ENCODE measurements at places on chromosomes 4 and X.

DNA sequence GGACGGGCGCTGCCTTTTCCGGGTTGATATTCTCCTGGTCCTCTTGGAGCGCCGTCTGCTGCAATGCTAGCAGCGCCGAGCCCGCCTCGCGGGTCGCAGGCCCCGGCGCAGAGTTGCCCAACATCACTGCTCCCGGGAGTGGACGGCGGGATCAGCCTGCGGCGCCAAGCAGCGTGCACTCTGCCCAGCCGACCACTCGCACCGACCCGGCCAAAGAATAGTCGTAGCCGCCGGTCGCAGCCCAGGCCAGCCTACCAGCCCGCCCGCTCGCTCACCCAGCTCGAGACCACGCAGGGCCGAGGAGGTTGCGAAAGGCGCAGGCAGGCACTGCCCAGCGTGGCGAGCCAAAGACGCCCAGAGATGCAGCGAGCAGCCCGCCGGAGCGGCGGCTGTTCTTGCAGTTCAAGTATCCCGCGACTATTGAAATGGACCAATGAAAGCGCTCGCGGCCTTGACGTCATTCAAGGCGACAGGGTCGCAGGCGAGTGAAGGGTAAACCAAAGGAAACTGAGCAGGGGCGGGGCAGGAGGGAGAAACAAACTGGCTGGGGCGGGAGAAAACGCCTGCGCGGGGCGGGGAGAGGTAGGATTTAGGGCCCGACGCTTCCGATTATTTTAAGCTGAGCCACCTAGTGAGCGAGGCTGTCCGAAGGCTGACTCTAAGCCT, at the start of gene CCNA2:
Gene CCNA2 (minus strand): TSS at position 379 of the 666 bp plus-strand sequence. CDS start 255 bp downstream, at position 124.
- peak; percentile 91 for DNase-seq

DNA sequence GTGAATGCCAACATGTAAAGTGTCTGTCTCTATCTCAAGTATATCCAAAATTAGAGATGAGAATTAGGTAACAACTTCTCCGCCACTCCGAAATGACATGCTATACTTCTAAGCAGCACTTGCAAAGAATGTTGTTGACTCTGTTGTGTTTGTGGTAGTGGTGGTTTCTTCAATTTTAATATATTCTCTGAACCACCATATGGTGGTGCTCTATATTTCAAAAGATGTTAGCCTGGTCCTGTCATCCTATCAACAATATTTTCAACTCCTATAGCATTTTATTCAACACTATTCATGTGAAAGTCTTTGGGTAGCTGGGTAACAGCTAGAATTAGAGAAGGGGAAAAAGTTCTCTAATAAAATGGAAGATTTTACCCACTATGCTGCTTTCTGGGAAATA, 1622.8 kb upstream of the IGFBP7 start:
- no peak for DNase-seq

DNA sequence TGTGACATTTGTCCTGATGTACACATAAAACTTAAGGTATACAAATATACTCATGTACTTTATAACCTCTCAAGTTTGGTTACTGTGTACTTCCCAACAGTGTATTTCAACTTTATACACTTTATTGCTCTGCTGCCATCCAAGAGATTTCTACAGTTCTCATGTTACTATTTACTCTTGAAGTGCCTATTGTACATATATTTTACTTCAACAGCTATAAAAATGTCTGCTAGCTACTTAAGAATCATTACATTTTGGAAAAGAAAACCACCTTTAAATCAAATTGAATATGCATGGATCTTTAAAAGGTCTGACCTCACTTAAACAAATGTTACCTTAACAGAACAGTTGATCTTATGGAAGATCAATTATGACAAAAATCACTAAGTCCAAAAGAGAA, 1056.4 kb downstream of the ADGRL3 start:
- DNase-seq = no peak

GRCh38 chr4:82038936-82039335, 334.9 kb downstream of the HNRNPD start:
- DNase-seq = no peak

GRCh38 chrX:145865082-145865481, 47.5 kb downstream of the SLITRK2 start:
- no peak for DNase-seq

GRCh38 chrX:110432091-110432905, 73.7 kb downstream of the RTL9 start:
- no peak for DNase-seq

GRCh38 chr4:26032142-26032541, 118.1 kb downstream of the SMIM20 start:
- no peak for DNase-seq

- DNase-seq = peak; percentile 77
Measured at GRCh38 chrX:45774961-45775360, 574.3 kb upstream of the DIPK2B start.

DNA sequence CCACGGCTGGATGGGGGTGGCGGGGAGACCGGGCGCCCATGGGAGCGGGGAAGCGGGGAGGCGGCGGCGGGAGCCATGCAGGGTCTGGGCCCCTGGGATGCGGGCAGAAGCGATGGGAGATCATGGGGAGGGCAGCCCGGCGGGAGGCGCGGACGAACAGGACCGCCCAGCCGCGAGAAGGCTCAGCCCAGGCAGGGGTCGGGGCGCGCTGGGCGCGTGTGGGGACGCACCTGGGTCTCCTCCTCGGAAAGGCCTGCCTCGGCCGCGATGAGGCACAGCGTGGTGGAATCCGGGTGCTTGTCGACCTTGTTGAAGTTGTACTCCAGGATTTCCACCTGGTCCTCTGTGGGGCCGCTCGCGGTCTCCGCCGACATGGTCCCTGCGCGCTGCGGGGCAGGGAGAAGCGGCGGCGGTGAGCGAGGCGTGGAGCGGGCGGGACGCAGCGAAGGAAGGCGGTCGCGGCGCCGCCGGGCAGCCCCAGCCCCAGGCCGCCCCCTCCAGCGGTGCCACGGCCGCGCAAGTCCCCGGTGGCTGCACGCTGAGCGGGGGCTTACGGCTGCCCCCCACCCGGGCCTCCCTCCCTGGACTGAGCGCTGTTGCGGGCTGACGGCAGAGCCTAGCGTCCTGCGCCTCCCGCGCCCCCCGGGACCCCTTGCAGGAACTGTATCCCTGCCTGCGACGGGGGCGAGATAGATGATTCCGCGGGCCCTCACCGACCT, 25.3 kb downstream of the HOPX start:
- peak; percentile 8 for DNase-seq

DNA sequence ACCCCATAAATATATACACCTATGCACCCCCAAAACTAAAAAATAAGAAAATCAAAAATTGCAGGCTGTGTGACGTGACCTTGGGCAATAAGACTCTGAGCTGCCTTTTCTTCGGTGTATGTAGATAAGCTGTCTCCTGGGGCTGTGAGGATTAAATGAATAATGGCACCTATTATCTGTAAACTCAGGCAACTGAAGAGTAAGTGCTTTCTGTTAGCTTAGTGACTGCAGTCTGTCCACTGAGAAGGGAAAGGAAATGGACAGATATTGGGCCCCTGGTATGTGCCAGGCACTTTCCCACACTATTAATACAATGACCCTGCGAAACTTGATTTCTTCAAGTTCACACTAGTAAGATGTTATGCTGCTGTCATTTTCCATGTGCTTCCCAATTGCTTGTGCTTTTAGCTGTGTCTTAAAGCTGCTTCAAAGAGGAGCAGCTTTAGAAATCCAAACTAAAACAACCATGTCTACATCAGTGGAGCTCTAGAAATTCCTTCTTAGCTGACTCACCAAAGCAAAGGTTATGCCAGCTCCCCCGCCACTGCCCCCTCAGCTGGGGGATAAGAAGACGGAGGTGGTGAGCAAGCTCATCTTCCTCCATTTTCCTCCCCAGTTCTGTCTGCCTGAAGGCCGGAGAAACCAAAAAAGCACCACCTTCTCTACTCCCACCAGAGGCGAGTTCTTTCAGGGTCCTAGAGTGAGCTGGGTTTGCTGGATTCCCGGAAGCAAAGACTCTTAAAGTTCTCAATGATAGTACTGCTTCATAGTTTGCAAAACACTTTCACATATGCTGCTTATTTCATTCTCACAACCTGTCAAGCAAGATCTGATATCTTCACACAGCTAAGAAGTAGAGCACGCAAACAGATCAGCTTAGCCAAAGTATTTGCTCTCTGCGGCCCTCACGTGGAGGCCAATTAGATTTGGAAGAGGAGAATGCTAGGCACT, 8.8 kb upstream of the DGAT2L6 start:
- DNase-seq = no peak

DNA sequence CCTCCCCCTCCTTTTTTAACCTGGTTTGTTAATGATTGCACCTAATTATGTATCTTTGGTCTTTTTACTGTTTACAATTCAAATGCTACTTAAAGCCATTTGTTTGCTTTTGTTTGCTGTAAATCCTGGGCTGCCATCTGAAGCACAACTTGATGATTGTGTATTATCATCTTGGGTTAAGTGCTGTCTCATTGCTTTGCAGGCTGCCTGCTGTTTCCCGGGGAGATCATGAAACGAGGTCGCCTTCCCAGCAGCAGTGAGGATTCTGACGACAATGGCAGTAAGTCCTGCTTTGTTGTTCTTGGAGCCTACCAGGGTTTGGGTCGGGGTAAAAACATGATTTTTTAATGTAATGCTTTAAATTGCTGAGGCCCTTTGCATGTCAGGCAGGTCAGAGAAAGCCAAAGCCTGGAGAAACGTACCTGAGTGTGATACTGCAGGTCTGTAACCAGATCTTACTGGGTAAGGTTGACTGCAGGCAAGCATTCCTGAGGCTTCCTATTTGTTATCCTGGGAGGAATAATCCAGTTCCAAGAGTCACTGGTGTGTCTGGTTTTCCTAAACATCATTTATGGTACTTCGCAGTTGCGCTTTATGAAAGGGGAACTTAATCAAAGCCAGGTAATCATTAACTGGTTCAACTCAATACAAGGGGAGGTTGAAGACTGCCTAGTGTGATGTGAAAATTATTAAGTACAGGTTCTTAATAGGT, 22.2 kb downstream of the JADE1 start:
- DNase-seq = no peak

DNA sequence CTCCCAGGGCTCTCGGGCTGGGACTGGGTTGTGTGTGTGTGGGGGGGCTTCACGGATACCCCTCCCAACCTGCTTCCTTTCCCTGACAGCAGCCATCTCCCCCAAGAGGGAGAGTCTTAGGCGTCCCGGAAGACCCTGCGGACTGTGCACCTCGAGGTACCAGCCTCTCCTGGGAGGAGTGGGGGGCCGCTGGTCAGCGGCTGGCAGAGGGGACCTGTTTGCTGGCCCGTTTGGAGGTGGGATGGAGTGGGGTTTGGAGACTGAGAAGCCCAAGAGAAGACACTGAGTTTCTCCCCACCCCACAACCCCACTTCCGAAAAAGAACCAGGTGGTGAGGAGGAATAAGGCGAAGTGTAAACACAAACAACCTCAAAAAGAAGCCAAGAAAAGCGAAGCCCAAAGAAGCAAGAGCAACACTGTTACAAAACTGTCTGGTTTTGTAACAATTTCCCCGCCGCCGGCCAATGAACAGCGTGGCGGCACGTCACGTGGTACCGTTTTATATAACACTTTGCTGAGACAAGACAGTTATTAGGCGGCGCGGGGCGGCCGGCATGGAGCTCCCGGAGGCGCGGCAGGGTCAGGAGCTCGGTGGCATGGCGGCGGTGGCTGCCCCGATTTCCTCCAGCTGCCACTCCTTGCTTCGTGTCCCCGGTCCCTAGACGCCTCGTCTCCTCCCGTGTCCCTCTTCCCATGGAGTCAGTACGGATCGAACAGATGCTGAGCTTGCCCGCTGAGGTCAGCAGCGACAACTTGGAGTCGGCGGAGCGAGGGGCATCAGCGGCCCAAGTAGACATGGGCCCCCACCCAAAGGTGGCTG, at the start of gene LONRF3:
Gene LONRF3 (plus strand): TSS at position 531 of the 820 bp plus-strand sequence. CDS start 163 bp downstream, at position 694.
- peak; percentile 72 for DNase-seq

GRCh38 chr4:102663073-102663472, 97.7 kb downstream of the MANBA start:
- no peak for DNase-seq

GRCh38 chr4:47852136-47852535, 14.3 kb upstream of the CORIN start:
- DNase-seq = no peak

- DNase-seq = no peak
Measured at GRCh38 chr4:179307297-179308136, 1865.3 kb upstream of the AGA start.

DNA sequence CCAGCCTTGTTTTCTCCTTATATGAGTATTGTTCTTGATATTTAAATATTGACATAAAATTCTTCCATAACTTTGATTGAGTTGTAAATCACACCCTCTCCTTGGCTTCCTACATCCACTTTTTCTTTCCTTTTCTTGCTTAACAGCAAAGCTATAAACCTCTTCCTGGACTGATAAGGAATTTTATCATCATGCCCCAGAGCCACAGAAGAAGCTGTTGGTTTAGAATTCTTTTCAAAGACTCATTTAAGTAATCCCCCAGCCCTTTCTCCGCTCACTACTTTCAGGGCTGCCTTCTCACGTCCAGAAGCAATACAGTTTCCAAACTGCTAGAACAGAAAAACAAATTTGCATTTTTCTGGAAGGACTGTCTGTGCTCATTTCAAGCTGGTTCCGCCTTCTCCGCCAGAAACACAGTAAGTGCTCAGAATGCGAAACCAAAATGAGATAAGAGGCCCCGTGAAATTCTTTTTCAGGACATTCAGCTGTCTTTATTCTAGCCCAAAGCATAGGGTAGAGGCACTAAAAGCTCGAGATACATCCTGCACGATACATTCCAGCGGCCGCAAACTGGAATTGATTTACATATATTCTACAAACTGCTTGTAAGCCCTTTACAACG, 849 bp downstream of the MID1 start:
- no peak for DNase-seq

DNA sequence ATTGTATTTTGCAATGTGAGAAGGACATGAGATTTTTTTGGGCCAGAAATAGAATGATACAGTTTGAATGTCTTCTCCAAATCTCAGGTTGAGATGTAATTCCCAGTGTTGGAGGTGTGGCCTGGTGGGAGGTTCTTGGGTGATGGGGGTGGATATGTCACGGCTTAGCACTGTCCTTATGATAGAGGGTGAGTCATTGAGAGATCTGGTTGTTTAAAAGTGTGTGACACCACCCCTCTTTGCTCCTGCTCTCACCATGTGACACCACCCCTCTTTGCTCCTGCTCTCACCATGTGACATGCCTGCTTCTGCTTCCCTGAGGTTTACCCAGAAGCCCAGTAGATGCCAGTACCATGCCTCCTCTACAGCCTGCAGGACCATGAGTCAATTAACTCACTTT, 1226.9 kb downstream of the PCDH7 start:
- no peak for DNase-seq

Data from stimulated activated CD4-positive, alpha-beta T cell treated with anti-CD3 and anti-CD28 coated beads, Interleukin-4, amount 100 ng/mL, for 4 hours (primary cell).